Neural crest cell (in vitro differentiated cells): ENCODE measurements at places on chromosomes 7 and 10. TPM values are rescaled to one million over a fixed set of nuclear protein-coding genes. Genes with fewer than 3 reads are reported as not detected.

- no peaks in the 10 kb centered on the region for H3K27me3 ChIP-seq
- no peaks in the 10 kb centered on the region for H3K36me3 ChIP-seq
- H3K27ac ChIP-seq = no peak overlapping the region
These were observed 151.1 kb downstream of the SEM1 start for GRCh38 chr7:96558530-96558929.

GRCh38 chr10:82497439-82497838, 622.4 kb downstream of the NRG3 start:
- no peak overlapping the region for H3K27ac ChIP-seq
- no peaks in the 10 kb centered on the region for H3K27me3 ChIP-seq
- DNase-seq = no peak
- H3K4me3 ChIP-seq = no peak overlapping the region
- H3K36me3 ChIP-seq = no peaks in the 10 kb centered on the region

DNA sequence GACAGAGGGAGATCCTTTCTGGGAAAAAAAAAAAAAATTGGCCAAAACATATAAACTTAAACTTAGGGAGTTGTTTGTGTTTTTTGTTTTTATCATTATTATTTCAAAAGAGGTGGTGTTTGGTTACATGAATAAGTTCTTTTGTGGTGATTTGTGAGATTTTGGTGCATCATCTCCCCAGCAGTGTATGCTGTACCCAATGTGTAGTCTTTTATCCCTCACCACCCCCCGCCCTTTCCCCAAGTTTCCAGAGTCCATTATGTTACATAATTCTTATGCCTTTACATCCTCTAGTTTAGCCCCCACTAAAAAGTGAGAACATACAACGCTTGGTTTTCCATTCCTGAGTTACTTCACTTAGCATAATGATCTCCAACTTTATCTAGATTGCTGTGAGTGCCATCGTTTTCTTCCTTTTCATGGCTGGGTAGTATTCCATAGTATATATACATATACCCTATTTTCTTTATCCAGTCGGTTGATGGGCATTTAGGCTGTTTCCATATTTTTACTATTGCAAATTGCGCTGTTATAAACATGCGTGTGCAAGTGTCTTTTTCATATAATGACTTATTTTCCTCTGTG, 148.1 kb upstream of the ZNF92 start:
- no peak overlapping the region for H3K27ac ChIP-seq
- H3K4me3 ChIP-seq = no peak overlapping the region

The MALRD1 gene
- total RNA-seq = 0.73 and 0.84 TPM in 2 replicates

The ATP6V1F gene
- 144 and 149 TPM in 2 replicates for total RNA-seq

- no peak for DNase-seq
- H3K36me3 ChIP-seq = no peaks in the 10 kb centered on the region
- no peak overlapping the region for H3K4me3 ChIP-seq
- H3K27ac ChIP-seq = no peak overlapping the region
- no peaks in the 10 kb centered on the region for H3K27me3 ChIP-seq
- no peaks in the 10 kb centered on the region for H3K4me1 ChIP-seq
These were observed 105.4 kb downstream of the EPDR1 start for GRCh38 chr7:38025815-38026214.

The CCDC6 gene
- total RNA-seq = 40.6 and 41.5 TPM in 2 replicates

The MPLKIP gene
- total RNA-seq = 42.1 and 44.0 TPM in 2 replicates

DNA sequence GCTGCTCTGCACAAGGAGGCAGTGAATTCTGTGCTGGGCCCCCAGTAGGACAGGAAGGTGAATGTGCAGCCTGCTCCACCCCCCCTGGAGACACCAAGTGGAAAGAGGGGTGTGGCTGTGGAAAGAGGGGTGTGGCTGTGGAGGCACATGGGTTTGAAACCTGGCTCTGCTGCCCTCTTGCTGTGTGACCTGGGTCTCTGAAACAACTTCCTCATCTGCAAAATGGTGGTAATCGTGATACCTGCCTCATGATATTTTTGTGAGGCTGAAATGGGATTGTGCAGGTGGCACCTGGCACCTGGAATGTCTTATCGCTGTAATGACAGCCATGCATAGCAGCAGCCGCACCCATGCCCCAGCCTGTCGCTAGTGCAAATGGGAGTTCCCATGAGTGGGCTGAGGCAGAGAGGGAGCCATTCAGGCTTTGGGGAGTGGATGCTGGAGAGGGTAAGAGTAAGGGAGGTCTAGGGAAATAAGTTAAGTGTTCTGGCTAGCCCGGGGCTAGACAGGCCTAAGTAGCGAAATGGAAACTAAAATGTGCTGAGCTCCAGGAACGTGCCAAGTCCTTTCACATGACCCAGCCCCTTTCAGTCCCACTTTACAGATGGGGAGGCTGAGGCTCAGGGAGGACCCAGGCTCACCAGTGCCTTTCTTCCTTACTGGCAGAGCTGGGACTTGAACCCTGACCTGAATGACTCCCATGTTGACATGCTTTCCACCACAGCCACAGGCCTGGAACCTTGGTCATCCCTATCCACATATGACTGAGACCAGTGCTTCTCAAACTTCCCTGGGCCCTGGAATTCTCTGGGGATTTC, 35.0 kb downstream of the C10orf105 start:
- peaks cover 4% of the 10 kb centered on the region for H3K36me3 ChIP-seq
- DNase-seq = no peak
- H3K27me3 ChIP-seq = peaks cover 5% of the 10 kb centered on the region
- peaks cover 16% of the 10 kb centered on the region for H3K4me1 ChIP-seq
- no peak overlapping the region for H3K4me3 ChIP-seq
- H3K27ac ChIP-seq = no peak overlapping the region

DNA sequence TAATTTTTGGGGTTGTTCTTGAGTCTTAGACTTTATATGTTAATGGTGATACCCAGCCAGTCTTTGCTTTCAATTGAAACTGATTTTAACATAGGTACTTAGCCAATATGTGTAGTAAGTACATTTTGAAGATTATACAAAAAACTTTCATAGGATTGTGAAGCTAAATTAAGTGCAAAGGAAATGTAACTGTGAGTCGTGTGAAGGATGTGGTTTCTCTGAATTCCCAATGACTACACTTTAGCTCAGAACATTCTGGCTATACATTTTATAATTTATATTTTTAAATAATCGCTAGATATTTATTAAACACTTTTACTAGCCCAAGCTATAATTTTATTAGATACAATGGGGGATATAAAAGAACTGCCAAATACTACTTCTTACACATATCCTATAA, 359.3 kb downstream of the PCLO start:
- H3K4me1 ChIP-seq = peaks cover 7% of the 10 kb centered on the region
- no peaks in the 10 kb centered on the region for H3K27me3 ChIP-seq
- H3K27ac ChIP-seq = no peak overlapping the region
- DNase-seq = no peak

GRCh38 chr7:47247132-47247531, 334.8 kb downstream of the TNS3 start:
- H3K27me3 ChIP-seq = no peaks in the 10 kb centered on the region
- no peak overlapping the region for H3K4me3 ChIP-seq
- DNase-seq = no peak
- H3K4me1 ChIP-seq = peaks cover 4% of the 10 kb centered on the region
- H3K27ac ChIP-seq = no peak overlapping the region

- DNase-seq = no peak
- peaks cover 2% of the 10 kb centered on the region for H3K36me3 ChIP-seq
- H3K27me3 ChIP-seq = no peaks in the 10 kb centered on the region
These were observed 843.6 kb downstream of the PCDH15 start for GRCh38 chr10:53957401-53957800.

The BMI1 gene
- total RNA-seq = 46.4 and 49.9 TPM in 2 replicates

The SPDYE16 gene
- 0.35 TPM in 1 of 2 replicates, not detected in the other for total RNA-seq

GRCh38 chr10:30596013-30596412, 33.5 kb downstream of the LYZL2 start:
- H3K27me3 ChIP-seq = peaks cover 3% of the 10 kb centered on the region
- no peak for DNase-seq
- no peaks in the 10 kb centered on the region for H3K36me3 ChIP-seq
- H3K27ac ChIP-seq = peak overlapping the region; percentile 2

DNA sequence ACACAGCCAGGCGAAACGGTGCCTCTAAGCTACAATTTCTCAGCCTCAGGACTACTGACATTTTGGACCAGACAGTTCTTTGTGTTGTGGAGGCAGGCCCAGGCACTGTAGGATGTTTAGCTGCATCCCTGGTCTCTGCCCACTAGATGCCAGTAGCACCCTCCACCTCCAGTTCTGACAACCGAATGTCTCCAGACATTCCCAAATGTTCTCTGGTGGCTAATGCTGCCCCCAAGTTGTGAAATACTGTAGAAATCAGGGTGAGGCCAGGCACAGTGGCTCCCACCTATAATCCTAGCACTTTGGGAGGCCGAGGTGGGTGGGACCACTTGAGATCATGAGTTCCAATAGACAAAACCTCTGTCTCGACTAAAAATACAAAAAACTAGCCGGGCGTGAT, 18.2 kb downstream of the HNRNPF start:
- no peaks in the 10 kb centered on the region for H3K27me3 ChIP-seq
- peak overlapping the region; percentile 43 for H3K27ac ChIP-seq
- peak overlapping the region; percentile 31 for H3K4me3 ChIP-seq
- no peak for DNase-seq

- peaks cover 7% of the 10 kb centered on the region for H3K4me1 ChIP-seq
- H3K27me3 ChIP-seq = no peaks in the 10 kb centered on the region
- peak overlapping the region; percentile 35 for H3K4me3 ChIP-seq
- no peak overlapping the region for H3K27ac ChIP-seq
- peak; percentile 57 for DNase-seq
These were observed 14.0 kb downstream of the SLC29A4 start for GRCh38 chr7:5296611-5297226.

GRCh38 chr7:109476409-109476808, 906.7 kb downstream of the DNAJB9 start:
- DNase-seq = no peak
- H3K27ac ChIP-seq = no peak overlapping the region
- H3K4me1 ChIP-seq = no peaks in the 10 kb centered on the region
- no peaks in the 10 kb centered on the region for H3K27me3 ChIP-seq

GRCh38 chr7:29865526-29865925, 59.2 kb downstream of the WIPF3 start:
- H3K27ac ChIP-seq = no peak overlapping the region
- no peaks in the 10 kb centered on the region for H3K4me1 ChIP-seq
- DNase-seq = no peak
- no peaks in the 10 kb centered on the region for H3K36me3 ChIP-seq
- no peaks in the 10 kb centered on the region for H3K27me3 ChIP-seq
- H3K4me3 ChIP-seq = no peak overlapping the region

GRCh38 chr10:126059076-126059826, 162.9 kb downstream of the FANK1 start:
- no peak overlapping the region for H3K4me3 ChIP-seq
- H3K27me3 ChIP-seq = no peaks in the 10 kb centered on the region
- no peak for DNase-seq
- peaks cover 44% of the 10 kb centered on the region for H3K4me1 ChIP-seq

The CNPY1 gene
- 1.5 and 2.4 TPM in 2 replicates for total RNA-seq

The PRRT4 gene
- 3.1 and 3.3 TPM in 2 replicates for total RNA-seq

DNA sequence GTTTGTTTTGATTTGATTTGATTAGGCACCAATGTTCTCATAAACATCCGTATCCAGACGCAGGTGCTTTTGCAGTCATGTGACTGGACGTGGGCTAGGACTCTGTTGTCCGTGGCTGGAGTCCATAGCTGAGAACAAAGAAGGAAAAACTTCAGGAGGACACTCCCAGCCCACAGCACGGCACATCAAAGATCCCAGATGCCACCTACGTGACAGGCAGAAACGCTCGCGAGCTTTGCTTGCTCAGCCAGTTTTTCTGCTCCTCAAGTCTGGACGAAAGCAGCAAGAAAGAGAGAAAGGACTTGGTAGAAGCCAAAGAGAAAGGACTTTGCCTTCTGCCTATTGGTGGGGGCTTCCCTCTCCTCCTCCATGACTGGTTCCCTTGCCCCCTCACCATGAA, 6.9 kb upstream of the ZKSCAN1 start:
- H3K4me1 ChIP-seq = peaks cover 11% of the 10 kb centered on the region
- no peak for DNase-seq
- no peaks in the 10 kb centered on the region for H3K36me3 ChIP-seq
- H3K4me3 ChIP-seq = no peak overlapping the region

DNA sequence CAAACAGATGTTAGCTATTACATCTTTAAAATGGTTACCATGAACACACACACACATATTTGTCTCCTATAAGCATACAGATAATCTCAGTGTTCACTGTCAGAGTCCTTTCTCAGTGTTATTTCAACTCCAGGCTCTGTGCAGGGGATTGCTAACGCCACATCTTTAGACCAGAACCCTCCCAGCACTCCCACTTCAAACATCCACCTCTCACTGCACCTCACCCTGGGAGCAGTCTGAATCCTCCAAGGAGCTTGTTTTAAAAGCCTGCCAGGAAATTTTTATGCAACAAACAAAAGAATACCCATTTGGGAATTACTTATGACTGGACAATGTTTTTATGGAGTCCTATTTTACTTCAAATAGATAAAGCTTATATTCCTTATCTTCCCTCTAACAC, 107.4 kb downstream of the PARD3 start:
- H3K27ac ChIP-seq = no peak overlapping the region
- no peak overlapping the region for H3K4me3 ChIP-seq
- H3K27me3 ChIP-seq = no peaks in the 10 kb centered on the region

The TAS2R16 gene
- not detected in 2 replicates for total RNA-seq

GRCh38 chr10:11150879-11151415, 133.3 kb downstream of the CELF2 start:
- no peak overlapping the region for H3K4me3 ChIP-seq
- no peak for DNase-seq
- H3K4me1 ChIP-seq = peaks cover 79% of the 10 kb centered on the region
- H3K36me3 ChIP-seq = no peaks in the 10 kb centered on the region

The COA1 gene
- 102 and 116 TPM in 2 replicates for total RNA-seq

- H3K27ac ChIP-seq = no peak overlapping the region
- no peak overlapping the region for H3K4me3 ChIP-seq
- DNase-seq = no peak
- peaks cover 2% of the 10 kb centered on the region for H3K27me3 ChIP-seq
- no peaks in the 10 kb centered on the region for H3K36me3 ChIP-seq
These were observed 72.1 kb upstream of the FHIP2A start for GRCh38 chr10:114749510-114749909.

DNA sequence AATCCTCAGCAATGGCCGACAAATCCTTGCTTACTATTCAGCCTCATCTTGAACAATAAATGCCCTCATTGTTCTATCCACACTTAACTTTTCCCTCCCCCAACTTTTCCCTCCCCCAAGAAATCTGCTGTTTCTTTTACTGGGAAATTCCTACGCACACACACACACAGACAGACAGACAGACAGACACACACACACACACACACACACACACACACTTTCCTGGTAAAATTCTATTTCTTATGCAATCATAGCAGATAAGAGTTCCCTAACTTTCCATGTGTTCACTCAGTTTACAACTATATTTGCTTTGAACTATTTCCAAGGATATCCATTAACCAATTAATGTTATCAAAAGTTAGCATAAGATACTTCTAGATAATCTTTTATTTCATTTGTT, 52.9 kb downstream of the RELN start:
- H3K4me1 ChIP-seq = peaks cover 6% of the 10 kb centered on the region
- H3K27ac ChIP-seq = no peak overlapping the region
- peaks cover 49% of the 10 kb centered on the region for H3K27me3 ChIP-seq
- H3K4me3 ChIP-seq = no peak overlapping the region
